Calu3 (cell line): ENCODE measurements at places on chromosomes 3 and 15. TPM values are rescaled to one million over a fixed set of nuclear protein-coding genes. Genes with fewer than 3 reads are reported as not detected.

GRCh38 chr3:16252243-16252978, 12.3 kb downstream of the DPH3 start:
- DNase-seq = no peak

Gene ZMYND10
- 0.44 and 0.71 TPM in 2 replicates for total RNA-seq

Gene AZI2
- 37.5 and 47.3 TPM in 2 replicates for total RNA-seq

Gene KIF23
- total RNA-seq = 71.8 and 108 TPM in 2 replicates

Gene ACTR8
- total RNA-seq = 21.5 and 28.1 TPM in 2 replicates

- peak; percentile 18 for DNase-seq
Observed at GRCh38 chr15:58274885-58275284, 136.7 kb downstream of the AQP9 start.

Gene ANKRD34C
- total RNA-seq = not detected in 2 replicates

DNA sequence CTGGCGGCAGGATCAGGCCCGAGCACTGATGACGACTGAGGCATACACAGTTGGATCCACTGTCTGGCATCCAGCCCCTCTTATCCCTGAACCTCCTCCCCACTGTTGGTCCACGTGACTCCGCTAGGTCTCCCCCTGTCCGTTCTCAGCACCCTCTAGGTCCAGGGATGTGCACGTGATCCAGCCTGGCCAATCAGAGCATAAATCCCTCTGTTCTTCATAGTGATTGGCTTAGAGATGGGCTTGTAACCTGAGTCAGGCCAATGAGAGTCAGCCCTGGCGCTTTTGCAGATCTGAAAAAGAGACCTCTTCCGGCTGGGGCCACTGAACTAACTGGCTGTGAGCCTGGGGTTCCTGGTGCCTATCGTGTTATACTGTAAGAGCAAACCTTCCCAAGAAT, 20.5 kb upstream of the IQSEC1 start:
- DNase-seq = no peak

DNA sequence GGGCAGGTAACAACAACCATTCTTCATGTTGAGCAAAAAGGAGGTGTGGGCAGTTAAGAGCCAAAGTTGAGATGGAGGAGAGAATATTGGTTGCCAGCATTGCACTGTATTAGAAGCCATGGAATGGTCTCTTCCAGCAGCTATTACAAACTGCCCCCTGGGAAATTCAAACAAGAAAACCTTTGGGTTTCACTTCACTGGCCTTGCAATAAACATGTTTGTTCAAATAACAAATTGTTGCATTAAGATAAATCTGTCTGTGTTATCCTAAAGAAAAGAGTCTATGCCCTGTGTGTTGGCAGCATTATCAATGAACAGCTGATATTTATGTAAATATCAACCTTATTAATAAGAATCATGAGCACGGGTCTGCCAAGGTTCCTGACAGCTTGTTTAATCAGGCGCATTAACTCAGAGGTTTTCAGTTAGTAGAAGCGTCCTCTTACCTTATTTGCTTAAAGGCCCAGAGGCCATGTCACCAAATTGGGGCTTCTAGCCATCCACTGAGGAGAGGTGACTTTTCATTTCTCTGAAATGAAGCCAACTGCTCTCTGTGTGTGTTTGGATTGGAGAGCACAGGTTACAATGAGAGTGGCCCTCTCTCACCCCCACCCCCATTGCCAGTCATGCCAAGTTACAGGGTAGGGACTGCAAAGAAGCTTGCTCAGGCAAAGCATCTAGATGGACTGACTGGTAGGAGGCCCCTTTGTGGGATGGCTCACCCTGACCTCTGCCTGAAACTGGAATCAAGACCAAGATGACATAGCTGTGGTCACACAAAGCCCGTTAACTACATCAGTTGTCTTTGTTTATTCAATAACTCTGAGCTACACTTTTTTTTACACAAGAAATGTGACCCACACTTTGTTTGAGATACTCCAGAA, 10.5 kb downstream of the FILIP1L start:
- DNase-seq = no peak

DNA sequence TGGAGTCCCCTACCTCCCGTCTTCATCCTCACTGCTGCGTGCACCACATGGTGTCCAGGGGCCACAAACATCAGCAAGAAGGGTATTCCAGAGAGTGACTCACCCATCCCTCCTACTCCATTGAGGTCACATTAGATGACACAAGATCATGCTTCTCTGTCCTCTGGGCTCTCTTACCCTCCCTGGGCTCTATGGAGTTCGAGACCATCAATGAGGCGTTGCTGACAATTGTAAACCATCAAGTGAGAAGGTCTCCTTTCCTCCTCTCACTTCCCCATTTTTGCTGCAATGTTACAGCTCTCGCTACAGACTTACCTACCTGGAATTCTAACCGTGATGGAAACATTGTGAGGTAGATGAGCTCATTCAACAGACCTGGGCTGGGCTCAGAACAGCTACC, 51.7 kb downstream of the HMCES start:
- no peak for DNase-seq

Gene SCN5A
- 0.42 and 0.61 TPM in 2 replicates for total RNA-seq

Gene PAK6
- total RNA-seq = 7.0 and 7.1 TPM in 2 replicates

Gene ACAN
- total RNA-seq = not detected in 2 replicates

Gene GOLGA6A
- total RNA-seq = not detected in 2 replicates

DNA sequence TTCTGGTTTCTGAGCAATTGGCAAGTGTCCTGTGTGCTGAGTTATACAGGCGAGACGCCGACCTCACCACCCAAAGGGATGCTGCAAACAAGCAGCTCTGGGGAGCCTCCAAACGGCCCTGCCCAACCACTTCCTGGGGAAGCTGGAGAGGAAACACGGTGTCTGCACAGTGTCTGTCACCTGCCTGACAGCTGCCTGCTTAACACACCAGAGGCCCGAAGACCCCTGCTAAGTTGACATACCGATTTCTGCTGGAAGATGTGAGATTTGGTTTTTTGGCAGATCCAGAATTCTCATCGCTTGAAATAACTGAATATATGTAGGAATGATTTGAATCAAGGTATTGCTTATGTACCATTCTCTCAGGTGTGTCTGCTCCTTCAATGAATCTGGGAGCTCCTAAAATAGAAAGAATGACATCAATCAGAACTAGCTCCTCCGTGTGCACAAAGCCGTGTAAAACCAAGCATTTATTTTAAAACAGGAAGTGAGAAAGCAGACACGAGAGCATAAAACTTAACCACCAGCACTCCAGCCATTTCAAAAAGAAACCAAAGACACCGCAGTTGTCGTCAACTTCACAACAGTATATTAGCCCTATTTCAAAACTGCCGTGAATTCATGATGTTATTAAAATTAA, 27.2 kb downstream of the LRRC2 start:
- no peak for DNase-seq

DNA sequence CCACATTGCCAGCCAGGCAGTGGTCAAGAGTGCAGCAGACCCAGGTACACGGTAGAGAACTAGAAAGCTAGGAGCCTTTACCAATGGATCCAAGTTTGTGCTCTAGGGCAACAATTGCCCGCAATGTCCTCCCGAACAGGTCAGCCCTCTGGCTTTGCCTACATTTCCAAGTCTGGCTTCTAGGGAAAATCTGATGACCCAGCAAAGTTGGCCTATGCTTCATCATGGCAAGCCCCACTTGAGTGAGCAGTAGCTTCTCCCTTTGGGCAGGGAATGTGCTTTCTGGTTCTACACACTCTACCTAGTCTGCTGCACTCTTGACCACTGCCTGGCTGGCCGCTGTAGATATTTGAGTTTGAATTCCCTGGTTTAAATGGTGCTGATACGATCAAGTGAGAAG, 361.6 kb upstream of the NR2F2 start:
- DNase-seq = no peak

- no peak for DNase-seq
Observed at GRCh38 chr15:99706557-99707303, 26.5 kb downstream of the LYSMD4 start.

DNA sequence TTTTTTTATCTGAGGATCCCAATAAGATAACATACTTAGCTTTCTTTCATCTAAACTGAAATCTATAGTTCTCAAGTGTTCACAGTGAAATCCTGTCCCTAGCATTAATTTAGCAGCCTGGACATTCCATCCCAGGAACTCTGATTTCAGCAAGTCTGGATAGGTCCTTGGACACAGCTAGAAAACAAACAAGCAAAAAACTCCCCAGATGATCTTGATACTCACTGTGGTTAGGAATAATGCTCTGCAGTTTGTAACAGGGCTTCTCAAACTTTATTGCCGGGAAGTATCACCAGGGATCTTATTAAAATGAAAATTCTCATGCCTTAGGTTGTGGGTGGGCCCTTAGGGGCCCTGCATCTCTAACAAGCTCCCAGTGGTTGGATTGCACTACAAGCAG, 24.3 kb downstream of the THBS1 start:
- no peak for DNase-seq

- no peak for DNase-seq
Observed at GRCh38 chr15:66715181-66715624, 13.2 kb downstream of the SMAD6 start.

DNA sequence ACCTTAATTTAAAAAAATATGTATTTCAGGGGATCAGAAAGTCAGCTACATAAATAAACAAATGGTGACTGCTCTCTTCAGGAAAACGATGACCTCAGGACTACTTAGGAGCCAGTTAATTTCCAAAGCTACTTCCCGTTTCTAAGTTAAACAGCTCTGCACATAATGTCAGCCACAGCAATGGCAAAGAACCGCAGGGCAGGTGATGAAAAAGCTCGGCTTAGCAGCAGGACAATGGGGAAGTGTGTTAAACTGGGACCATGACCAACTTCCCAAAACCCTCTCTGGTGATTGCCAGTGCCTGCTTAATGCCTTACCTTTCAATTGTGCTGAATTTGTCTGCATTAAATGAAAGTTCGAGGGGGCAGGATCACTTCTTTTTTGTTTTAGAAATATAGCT, 258.9 kb downstream of the FHIT start:
- no peak for DNase-seq

GRCh38 chr3:98513091-98513511, 9.6 kb downstream of the CLDND1 start:
- DNase-seq = peak; percentile 10

DNA sequence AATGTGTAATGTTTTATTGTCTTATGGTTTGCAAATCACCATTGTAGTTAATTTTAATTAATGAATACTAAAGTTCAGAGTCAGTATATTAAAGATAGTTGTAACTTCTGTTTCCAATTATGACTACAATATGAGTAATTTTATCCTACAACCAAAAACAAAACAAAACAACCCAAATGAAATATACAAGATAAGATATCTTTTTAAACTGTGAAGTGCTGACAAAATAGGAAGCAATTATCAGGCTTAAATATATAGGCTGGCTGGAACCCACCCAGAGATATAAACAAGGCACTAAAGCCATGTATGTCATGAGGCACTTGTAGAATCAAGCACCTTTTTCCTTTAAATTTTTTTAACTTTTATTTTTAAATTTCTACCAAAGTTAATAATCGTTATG, 108.6 kb upstream of the LRRFIP2 start:
- DNase-seq = no peak

Gene BBX
- 66.9 and 72.2 TPM in 2 replicates for total RNA-seq

Gene SEMA3G
- 0.12 and 0.33 TPM in 2 replicates for total RNA-seq

Gene CA12
- 21.5 and 26.0 TPM in 2 replicates for total RNA-seq

Gene TRIM42
- total RNA-seq = not detected in 2 replicates

- peak; percentile 13 for DNase-seq
Observed at GRCh38 chr15:68816795-68817303, 3.8 kb downstream of the ANP32A start.

- no peak for DNase-seq
Observed at GRCh38 chr3:13574798-13575451, 26.0 kb downstream of the FBLN2 start.

GRCh38 chr3:126811530-126811929, 107.5 kb downstream of the CHCHD6 start:
- no peak for DNase-seq

- DNase-seq = peak; percentile 57
Observed at GRCh38 chr3:194985031-194985578, 285.9 kb downstream of the XXYLT1 start.

- no peak for DNase-seq
Observed at GRCh38 chr15:76837474-76837873, 67.7 kb downstream of the SCAPER start.

Gene RGMA
- 0.73 and 0.78 TPM in 2 replicates for total RNA-seq
